ENCODE measurements at places on chromosomes 5 and 9. TPM values are rescaled to one million over a fixed set of nuclear protein-coding genes. Genes with fewer than 3 reads are reported as not detected.

Gene SPINK6
- not detected for total RNA-seq

Gene PCDHGB3
- 6.5 TPM for total RNA-seq

Gene NLN
- 47.1 TPM for total RNA-seq

Gene PCDHGA11
- 11.4 TPM for total RNA-seq

Gene BTNL3
- total RNA-seq, result not detected

Gene TMOD1
- 1.1 TPM for total RNA-seq

Gene CCDC107
- 6.0 TPM for total RNA-seq

Gene OTP
- not detected for total RNA-seq

Gene STPG3
- total RNA-seq, result not detected

Gene KIF27
- 4.3 TPM for total RNA-seq

Gene C9orf50
- total RNA-seq, result not detected

Gene ACTBL2
- total RNA-seq, result not detected

Gene OR1Q1
- total RNA-seq, result not detected

Gene SELENOP
- 4.9 TPM for total RNA-seq

Gene SLC6A19
- not detected for total RNA-seq

Gene RNF14
- total RNA-seq, result 72.8 TPM

Gene ASPN
- total RNA-seq, result not detected

Gene PLAC8L1
- 0.29 TPM for total RNA-seq

Gene ELP1
- 25.5 TPM for total RNA-seq

Gene PHPT1
- total RNA-seq, result 106 TPM

Gene ZNF454
- 1.1 TPM for total RNA-seq

Gene IL33
- 12.7 TPM for total RNA-seq

Gene DMRT3
- not detected for total RNA-seq

Gene FGF10
- not detected for total RNA-seq

Gene WNK2
- total RNA-seq, result not detected

Gene TMEM252
- total RNA-seq, result not detected

Gene JAK2
- total RNA-seq, result 8.5 TPM

Gene CD180
- total RNA-seq, result not detected

Gene GRIA1
- 0.33 TPM for total RNA-seq

Gene PCDHGB1
- 0.96 TPM for total RNA-seq

Gene MORN5
- not detected for total RNA-seq

Gene RPS23
- total RNA-seq, result 3,053 TPM

Gene EPB41L4A
- total RNA-seq, result 29.1 TPM

Gene PCDHGB6
- total RNA-seq, result 6.2 TPM

Gene C5
- 0.86 TPM for total RNA-seq

Gene FAM151B
- 1.6 TPM for total RNA-seq

Gene STXBP1
- 35.3 TPM for total RNA-seq

Gene N4BP3
- 37.9 TPM for total RNA-seq

Gene MEGF10
- total RNA-seq, result 4.6 TPM

Gene SPINK13
- total RNA-seq, result not detected

Gene SPATA31D4
- total RNA-seq, result not detected

Gene NPDC1
- 64.7 TPM for total RNA-seq

Gene GNAQ
- total RNA-seq, result 54.2 TPM

Gene KIF4B
- total RNA-seq, result 0.33 TPM

Gene TEX48
- total RNA-seq, result not detected

Gene CATSPER3
- total RNA-seq, result under 0.01 TPM

Gene LRRC70
- total RNA-seq, result 48.7 TPM

Gene KCNV2
- total RNA-seq, result not detected

Gene HRCT1
- total RNA-seq, result 4.6 TPM

Gene FCN2
- not detected for total RNA-seq

Gene CD274
- total RNA-seq, result 26.7 TPM

Gene SLC6A7
- total RNA-seq, result not detected

Gene CER1
- total RNA-seq, result not detected

Gene GABBR2
- 10.3 TPM for total RNA-seq

Gene ADGRD2
- not detected for total RNA-seq

Gene HAPLN1
- total RNA-seq, result not detected

Gene RNF183
- not detected for total RNA-seq

Gene CAVIN4
- 1.6 TPM for total RNA-seq

Gene SH3RF2
- 0.67 TPM for total RNA-seq
